GOT3 (cell line): ENCODE measurements at places on chromosomes 13 and 19.

DNA sequence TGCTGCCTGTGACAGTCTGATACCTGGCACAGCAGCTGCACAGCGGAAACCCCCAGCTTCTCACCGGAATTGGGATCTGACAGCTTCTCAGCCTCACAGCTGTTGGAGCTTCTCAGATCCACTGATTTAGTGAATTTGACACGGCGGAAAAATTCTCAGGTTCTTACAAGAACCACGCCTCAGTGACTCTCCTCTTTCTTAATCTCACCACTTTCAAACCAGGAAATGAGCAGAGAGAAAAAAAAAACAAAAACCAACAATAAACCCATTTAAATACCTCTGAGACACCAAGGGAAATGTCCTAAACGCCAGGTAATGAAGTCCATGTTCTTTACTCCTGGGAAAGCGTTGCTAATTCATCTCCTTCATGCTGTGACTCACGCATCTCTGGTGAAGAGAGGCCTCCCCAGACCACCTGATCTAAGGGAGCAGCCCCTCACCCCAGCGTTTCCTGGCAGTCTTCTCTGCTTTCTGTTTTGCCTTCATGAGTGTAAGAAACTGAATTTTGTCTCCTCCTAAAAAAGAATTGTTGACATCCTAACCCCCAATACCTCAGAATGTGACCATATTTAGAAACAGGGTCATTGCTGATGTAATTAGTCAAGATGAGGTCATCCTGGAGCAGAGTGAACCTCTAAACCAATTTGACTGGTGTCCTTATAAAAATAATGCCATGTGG is 15.9 kb upstream of the IZUMO2 start:
- no peak for DNase-seq

GRCh38 chr19:42397263-42398166 is 7.4 kb upstream of the CNFN start:
- no peak for DNase-seq

- no peak for DNase-seq
Measured at GRCh38 chr19:56678205-56678604, 6.6 kb upstream of the ZNF835 start.

DNA sequence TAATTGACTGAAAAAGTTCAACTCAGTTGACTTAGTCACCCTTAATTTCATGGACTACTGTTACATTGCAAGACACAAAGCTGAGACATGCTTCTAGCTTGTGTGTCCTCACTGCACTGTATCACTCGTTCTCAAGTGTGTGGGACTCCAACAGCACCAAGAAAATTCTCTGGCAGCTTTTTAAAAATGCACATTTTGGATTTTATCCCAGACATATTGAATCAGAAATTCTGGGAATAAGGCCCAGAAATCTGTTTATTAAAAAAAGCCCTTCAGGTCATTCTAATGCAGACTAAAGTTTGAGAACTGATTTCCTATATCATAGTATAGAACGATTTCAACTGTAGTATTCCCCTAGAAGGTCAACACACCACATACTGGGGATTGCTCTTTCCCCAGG is 1485.3 kb downstream of the PCDH9 start:
- DNase-seq: no peak

GRCh38 chr13:105961438-105961837 is 574.0 kb downstream of the EFNB2 start:
- DNase-seq: no peak

GRCh38 chr13:24149246-24150032 is 11.1 kb upstream of the SPATA13 start:
- DNase-seq: no peak

GRCh38 chr13:46720189-46720588 is 76.8 kb downstream of the ESD start:
- no peak for DNase-seq

GRCh38 chr13:112168761-112169160 is 101.8 kb downstream of the SOX1 start:
- DNase-seq: no peak

GRCh38 chr19:10660346-10660745 is 6.2 kb downstream of the ILF3 start:
- DNase-seq: no peak

- no peak for DNase-seq
Measured at GRCh38 chr19:2822846-2823245, 3.2 kb downstream of the ZNF554 start.

DNA sequence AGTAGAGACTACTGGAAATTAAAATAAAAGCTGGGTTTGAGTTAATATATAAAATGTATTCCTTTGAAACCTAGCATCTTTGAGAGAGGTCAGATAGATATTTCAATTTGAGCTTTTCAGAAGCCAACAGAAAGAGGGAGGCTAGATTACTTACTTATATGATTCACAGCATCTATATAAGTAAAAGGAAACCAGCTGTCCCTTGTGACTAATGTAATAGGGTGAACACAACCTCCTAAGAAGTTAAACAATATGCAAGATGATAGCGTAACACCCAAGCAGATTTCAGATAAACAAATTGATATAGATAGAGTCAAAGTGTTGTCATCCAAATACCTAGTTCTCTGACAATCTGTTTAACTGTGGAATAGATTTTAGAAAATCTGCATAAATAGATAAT is 393.5 kb upstream of the GPC6 start:
- no peak for DNase-seq

GRCh38 chr19:28294395-28294794 is 918.6 kb downstream of the UQCRFS1 start:
- no peak for DNase-seq

DNA sequence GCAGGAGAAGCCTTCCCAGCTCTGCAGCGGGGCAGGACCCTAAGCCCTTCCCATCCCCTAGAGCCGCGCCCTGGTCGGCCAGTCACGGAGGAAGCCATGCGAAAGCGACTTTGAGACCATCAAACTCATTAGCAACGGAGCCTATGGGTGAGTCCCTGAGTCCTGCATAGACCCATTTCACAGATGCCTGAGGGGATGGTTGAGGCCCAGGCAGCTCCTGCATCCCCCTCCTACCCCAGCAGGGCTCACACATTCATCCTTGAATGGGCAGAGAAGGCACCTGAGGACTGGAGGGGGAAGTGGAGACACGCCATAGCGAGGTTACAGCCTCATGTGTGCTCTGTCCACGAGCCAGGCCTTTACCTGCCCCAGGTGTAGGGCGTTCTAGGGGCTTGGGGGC is 24.2 kb upstream of the PIK3R2 start:
- DNase-seq: no peak

DNA sequence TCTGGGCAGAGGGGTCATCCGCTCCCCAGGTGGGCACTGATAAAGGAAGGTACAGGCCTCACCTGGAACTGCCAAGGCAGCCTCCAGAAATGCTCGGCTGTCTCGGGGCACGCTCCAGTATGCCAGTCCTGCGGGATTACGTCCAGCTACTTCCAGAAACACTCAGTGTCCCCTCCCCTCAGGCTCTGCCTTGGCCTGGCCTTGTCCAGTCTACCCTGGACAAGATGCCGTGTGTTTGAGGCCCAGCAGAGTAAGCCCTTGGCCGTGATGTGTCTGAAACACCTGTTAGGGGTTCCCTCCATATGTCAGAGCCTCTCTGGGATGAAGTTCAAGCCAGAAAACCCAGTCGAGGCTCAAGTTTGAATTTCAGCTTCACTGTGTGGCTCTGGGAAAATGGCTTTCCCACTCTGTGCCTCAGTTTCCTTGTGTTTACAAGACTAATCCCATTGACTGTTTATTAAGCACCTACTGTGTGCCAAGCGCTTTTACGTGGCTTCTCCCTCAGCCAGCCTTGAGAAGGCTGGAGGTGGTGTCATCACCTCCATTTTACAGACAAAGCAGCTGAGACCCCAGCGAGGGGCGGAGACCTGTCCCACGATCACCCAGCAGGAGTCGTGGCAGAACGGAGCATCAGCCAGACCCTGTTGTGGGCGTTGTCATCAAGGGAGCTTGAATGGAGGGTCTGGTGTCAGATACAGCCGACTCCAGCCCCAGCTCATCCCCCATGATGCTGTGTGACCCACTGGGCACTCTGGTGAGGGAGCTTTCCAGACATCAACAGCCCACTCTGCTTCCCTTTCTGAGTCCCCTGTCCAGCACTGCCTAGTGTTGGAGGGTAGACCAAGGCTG is 2.0 kb upstream of the PIK3R2 start:
- DNase-seq: no peak

- DNase-seq: no peak
Measured at GRCh38 chr13:46803586-46803985, 6.6 kb upstream of the ESD start.

DNA sequence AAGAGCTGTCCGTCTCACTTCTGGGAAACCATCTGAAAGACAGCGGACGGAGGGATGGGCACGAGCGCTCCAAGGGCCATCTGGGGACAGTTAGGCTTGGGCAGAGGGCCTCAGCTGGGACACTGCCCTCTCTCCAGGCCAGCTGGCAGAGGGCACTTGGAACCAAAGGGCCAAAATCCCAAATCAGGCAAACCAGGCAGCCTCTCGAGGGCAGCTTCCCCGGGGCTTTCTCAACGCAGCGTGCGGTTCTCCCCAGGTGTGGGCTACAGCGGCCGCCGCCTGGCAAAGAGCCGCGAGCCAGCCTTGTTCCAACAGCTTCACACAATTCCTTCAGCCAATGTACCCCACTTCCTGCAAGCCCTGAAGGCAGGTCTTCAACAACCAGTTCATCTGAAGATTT is 5.0 kb downstream of the MLLT1 start:
- no peak for DNase-seq

DNA sequence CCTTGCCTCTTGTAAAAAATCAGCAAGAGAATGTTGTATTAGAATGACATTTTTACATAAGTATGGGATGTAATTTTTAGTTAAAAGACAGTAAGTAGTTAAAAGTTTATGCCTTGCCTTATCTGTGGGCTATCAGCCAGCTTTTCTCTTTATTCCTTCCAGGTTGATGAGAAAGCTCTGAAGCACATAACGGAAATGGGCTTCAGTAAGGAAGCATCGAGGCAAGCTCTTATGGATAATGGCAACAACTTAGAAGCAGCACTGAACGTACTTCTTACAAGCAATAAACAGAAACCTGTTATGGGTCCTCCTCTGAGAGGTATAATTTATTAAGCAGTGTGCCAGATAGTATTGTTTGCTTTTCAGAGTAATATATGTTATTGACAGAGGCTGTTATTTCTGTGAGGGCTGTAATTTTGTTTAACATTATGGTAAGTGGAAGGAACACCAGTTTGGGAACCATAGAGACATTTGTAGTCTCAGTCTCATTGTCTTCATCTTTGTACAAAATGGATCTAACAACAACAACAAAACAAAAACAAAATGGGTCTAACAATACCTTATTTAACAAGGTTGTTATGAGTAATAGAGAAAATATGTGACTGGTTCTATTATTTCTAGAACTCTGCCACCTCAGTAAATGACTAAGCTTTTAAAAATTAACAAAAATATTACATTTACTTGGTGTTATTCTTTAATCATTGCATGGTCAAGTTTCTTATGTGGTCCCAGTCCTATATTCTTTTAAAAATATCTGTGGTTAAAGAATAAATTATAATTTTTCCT is 112.8 kb downstream of the TDRD3 start:
- no peak for DNase-seq

- DNase-seq: no peak
Measured at GRCh38 chr19:39759457-39760184, 19.0 kb upstream of the LEUTX start.

GRCh38 chr13:48831248-48831647 is 144.5 kb upstream of the FNDC3A start:
- DNase-seq: no peak

- no peak for DNase-seq
Measured at GRCh38 chr13:92719868-92720267, 506.7 kb upstream of the GPC6 start.

DNA sequence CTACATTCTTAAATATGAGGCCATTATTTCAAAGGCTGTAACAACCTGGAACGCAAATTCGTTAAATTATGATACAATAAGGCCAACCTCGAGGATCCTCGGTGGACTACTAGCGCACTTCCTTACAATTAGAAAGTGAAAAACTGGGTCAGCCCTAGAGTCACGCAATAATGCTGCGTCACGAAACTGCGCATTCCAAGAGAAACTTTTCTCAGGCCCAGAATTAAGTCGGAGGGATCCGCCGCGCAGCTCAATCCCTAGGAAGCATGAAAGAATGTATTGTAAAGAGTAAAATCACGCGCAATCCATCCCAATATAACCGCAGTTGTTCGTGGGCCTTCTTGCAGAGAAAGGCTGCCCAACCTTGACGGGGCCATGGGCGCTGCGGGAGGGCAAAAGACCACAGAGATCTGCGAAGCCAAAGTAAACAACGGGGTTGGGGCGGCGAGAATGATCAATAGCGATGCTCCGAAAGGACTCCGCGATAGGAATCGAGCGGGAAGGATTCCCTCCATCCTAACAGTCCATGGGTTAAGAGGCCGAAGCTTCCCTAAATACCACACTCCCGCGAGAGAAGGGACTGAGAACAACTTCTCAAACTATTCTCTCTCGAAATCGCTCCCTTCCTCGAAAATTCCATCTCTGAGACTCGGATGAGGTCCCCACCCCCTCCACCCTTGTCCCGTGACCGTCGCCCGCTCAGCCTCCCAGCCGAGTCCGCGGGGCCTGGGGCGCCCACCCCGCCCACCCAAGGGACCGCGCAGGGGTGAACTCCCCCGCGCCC is 564 bp downstream of the SPART start:
- peak; percentile 54 for DNase-seq

DNA sequence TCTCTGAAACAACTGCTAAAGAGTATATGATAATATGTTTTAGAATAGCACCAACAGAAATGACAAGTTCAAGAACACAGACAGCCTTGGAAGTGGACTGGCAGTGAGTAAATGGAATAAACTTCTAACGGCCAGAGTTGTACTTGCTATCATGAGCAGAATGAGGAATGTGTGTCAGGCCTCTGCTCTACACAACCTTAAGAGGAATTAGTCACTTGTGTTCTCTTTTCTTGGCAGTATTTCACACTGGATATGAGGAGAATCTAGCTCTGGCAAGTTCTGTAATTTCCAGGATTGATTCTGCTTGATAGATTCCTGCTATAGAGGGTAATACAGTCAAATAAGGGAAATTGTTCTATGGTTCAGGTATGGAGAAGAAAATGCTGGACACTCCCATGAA is 757.3 kb downstream of the EFNB2 start:
- DNase-seq: no peak

DNA sequence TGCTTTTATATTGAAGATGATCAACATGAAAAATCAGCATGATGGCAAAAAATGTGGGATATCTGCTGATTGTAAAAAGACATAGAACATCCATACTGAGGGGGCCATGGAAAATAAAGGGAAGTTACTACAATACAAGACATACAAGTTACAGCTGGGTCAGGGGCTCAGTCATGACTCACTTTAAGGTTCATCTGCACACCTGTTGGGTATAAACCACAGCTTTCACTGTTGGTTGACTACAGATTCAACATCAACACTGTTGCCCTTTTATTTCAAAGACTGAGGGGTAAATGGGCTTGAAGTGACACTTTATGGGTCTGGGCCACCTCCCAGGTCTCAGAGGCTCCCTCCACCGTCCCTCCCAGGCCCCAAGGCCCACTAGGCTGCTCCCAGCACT is 98.1 kb upstream of the IRS2 start:
- DNase-seq: no peak

GRCh38 chr19:50833117-50833801 is at the start of gene KLK15:
TSS of gene KLK15 (minus strand) at chr19:50833574. CDS start at chr19:50831492, 2,082 bp downstream.
- DNase-seq: no peak

DNA sequence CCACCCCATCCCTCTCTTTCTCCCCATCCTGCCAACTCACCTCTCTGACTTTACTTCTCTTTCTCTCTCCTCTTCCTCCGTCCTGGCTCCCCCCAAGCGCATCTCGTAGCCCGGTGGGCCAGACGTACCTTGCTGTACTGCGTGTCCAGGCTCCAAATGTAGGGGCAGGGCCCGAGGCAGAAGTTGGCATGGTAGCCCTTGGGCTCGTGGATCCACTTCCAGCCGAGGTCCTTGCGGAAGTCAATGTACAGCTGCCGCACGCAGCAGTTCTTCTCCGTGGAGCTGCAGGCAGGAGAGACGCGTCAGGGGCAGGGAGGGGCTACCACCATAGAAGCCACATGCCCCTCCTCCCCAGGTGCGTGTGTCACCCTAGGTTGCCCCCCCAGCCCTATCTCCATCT is 21.7 kb downstream of the TGFB1 start:
- no peak for DNase-seq
